T-helper 17 cell (primary cell): ENCODE measurements at places on chromosomes 12 and 14.

GRCh38 chr12:51907856-51908425, 637 bp downstream of the ACVRL1 start:
- H3K4me3 ChIP-seq, result peak overlapping the region; percentile 21
- DNase-seq, result no peak
- H3K4me1 ChIP-seq, result peaks cover 2% of the 10 kb centered on the region
- peaks cover 4% of the 10 kb centered on the region for H3K36me3 ChIP-seq
- no peak overlapping the region for H3K27ac ChIP-seq

- no peak for DNase-seq
- peaks cover 13% of the 10 kb centered on the region for H3K4me1 ChIP-seq
- H3K4me3 ChIP-seq, result peak overlapping the region; percentile 81
- H3K27ac ChIP-seq, result no peak overlapping the region
- H3K27me3 ChIP-seq, result peaks cover 81% of the 10 kb centered on the region
These were observed 1.7 kb downstream of the RASSF8 start for GRCh38 chr12:25960143-25960542.

- peak overlapping the region; percentile 63 for H3K27ac ChIP-seq
- no peak overlapping the region for H3K4me3 ChIP-seq
- DNase-seq, result no peak
- H3K36me3 ChIP-seq, result no peaks in the 10 kb centered on the region
These were observed 63.6 kb downstream of the CHST11 start for GRCh38 chr12:104520242-104520900.

- peaks cover 58% of the 10 kb centered on the region for H3K27me3 ChIP-seq
- DNase-seq, result no peak
- H3K4me1 ChIP-seq, result peaks cover 15% of the 10 kb centered on the region
- no peak overlapping the region for H3K27ac ChIP-seq
- H3K36me3 ChIP-seq, result peaks cover 5% of the 10 kb centered on the region
These were observed 1.9 kb upstream of the YBX3 start for GRCh38 chr12:10725003-10725402.

DNA sequence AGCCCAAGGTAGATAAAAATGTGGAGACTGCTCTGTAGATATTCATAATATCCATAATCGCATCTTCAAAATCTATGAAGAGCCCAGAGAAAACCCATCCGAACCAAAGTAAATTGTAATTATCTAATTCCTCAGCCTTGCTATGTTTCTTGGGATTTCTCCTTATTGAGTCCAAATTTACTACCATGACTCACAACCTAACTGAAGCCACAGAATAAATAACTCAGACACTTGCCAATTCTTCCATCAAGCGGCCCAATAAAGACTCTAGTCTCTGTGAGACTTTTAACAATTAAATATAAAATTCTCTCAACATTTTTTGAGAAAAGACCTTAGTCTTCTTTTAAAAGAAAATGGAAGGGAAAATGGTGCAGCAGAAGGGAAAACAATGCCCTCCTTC, 409.8 kb downstream of the DAD1 start:
- H3K27me3 ChIP-seq, result no peaks in the 10 kb centered on the region
- no peak for DNase-seq
- H3K4me1 ChIP-seq, result peaks cover 4% of the 10 kb centered on the region
- no peak overlapping the region for H3K27ac ChIP-seq
- no peaks in the 10 kb centered on the region for H3K36me3 ChIP-seq

GRCh38 chr12:131783915-131784541, 44.2 kb upstream of the MMP17 start:
- H3K27ac ChIP-seq, result no peak overlapping the region
- no peak for DNase-seq
- H3K4me1 ChIP-seq, result peaks cover 5% of the 10 kb centered on the region
- no peaks in the 10 kb centered on the region for H3K27me3 ChIP-seq
- peaks cover 7% of the 10 kb centered on the region for H3K36me3 ChIP-seq

GRCh38 chr12:113170926-113171325, 14.4 kb downstream of the DDX54 start:
- peak overlapping the region; percentile 73 for H3K27ac ChIP-seq
- H3K4me1 ChIP-seq, result peaks cover 8% of the 10 kb centered on the region

- H3K4me1 ChIP-seq, result no peaks in the 10 kb centered on the region
- no peak for DNase-seq
These were observed 70.9 kb downstream of the FERMT2 start for GRCh38 chr14:52879958-52880357.

- H3K4me3 ChIP-seq, result no peak overlapping the region
- H3K27me3 ChIP-seq, result peaks cover 12% of the 10 kb centered on the region
- H3K36me3 ChIP-seq, result peaks cover 3% of the 10 kb centered on the region
- no peak for DNase-seq
- peaks cover 12% of the 10 kb centered on the region for H3K4me1 ChIP-seq
These were observed 102.0 kb downstream of the EGLN3 start for GRCh38 chr14:33848706-33849454.

GRCh38 chr12:3550839-3551238, 59.8 kb downstream of the PRMT8 start:
- H3K36me3 ChIP-seq, result peaks cover 7% of the 10 kb centered on the region
- no peak overlapping the region for H3K4me3 ChIP-seq
- H3K4me1 ChIP-seq, result peaks cover 7% of the 10 kb centered on the region

DNA sequence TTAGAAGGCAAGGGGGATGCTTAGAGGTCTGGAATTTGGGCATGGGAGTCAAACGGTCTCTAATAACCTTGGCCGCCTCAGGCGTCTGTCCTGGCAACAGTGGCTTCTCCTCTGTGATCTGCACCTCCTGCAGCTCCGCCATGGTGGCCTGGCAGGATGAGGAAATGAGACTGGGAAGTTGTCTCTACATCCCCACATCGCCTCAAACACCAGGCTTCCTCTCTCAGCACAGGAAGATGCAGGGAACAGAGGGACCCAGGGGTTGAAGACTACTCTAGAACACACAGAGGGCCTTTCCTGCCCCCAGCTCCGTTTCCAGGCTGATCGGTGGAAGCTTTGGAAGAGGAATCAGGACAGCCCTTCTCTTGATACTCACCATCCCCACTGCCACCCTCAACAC, 1.7 kb downstream of the NDRG2 start:
- no peak for DNase-seq
- peak overlapping the region; percentile 95 for H3K4me3 ChIP-seq
- H3K4me1 ChIP-seq, result peaks cover 21% of the 10 kb centered on the region

DNA sequence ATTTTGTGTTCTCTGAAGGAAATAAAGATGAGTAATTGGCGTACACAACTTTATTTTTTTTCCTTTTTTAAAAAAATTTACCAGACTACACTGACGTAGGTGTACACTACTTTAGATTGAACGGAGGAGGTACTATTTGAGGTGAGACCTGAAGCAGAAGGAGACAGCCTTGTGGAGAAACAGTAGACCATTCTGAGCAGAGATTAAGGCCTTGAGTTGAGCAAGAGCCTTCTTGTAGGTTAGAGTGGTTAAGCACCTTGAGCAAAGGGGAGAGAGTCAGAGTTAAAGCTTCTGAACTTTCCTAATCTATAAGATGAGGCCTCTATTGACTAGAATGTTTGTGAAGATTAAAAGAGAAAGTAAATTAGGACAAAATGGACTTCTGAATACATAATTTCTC, 2.5 kb downstream of the LEMD3 start:
- H3K27me3 ChIP-seq, result no peaks in the 10 kb centered on the region
- peaks cover 28% of the 10 kb centered on the region for H3K4me1 ChIP-seq
- no peak for DNase-seq
- peak overlapping the region; percentile 98 for H3K27ac ChIP-seq
- peaks cover 3% of the 10 kb centered on the region for H3K36me3 ChIP-seq
- peak overlapping the region; percentile 68 for H3K4me3 ChIP-seq

GRCh38 chr12:5628501-5628900, 196.6 kb downstream of the NTF3 start:
- no peak for DNase-seq
- no peak overlapping the region for H3K4me3 ChIP-seq
- H3K27me3 ChIP-seq, result peaks cover 21% of the 10 kb centered on the region
- no peaks in the 10 kb centered on the region for H3K4me1 ChIP-seq
- no peaks in the 10 kb centered on the region for H3K36me3 ChIP-seq

DNA sequence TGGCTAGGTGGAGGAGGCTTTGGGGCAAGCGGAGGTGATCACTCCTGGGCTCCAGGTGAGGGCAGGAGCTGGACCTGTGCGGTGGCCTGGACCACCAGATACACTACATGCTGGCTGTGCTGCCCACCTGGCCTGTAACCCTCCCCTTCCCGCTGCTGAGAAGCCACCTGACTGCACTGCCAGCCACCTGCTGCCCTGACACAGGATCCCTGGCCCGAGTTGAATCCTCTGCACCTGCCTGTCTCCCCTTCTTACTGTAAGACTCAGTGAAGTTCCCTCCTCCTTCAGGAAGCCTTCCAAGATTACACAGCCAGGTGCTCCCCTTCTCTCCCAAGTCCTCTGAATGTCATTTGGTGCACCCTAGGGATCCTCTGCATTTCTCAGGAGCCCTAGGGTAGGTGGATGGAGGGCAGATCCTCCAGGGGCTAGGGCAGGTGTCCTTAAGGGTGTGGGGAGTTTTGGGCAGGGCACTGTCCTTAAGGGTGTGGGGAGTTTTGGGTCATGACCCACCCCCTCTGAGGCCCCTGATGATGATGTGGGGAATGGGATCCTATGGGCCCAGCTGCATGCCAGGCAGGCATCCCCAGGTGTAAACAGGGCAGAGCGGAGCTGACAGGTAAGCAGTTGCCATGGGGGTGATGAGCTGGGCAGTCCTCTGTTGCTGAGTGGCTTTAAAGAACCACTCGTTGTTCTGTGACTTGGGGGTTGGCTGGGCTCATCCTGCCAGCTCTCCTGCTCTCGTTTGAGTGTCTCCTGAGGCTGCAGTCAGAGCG, 6.7 kb upstream of the MTA1 start:
- H3K4me1 ChIP-seq, result peaks cover 2% of the 10 kb centered on the region
- no peak overlapping the region for H3K4me3 ChIP-seq
- peaks cover 5% of the 10 kb centered on the region for H3K36me3 ChIP-seq
- H3K27ac ChIP-seq, result no peak overlapping the region

- no peak overlapping the region for H3K4me3 ChIP-seq
- peaks cover 11% of the 10 kb centered on the region for H3K4me1 ChIP-seq
- no peaks in the 10 kb centered on the region for H3K36me3 ChIP-seq
- no peak overlapping the region for H3K27ac ChIP-seq
- peaks cover 43% of the 10 kb centered on the region for H3K27me3 ChIP-seq
- no peak for DNase-seq
These were observed 17.7 kb upstream of the PLEK2 start for GRCh38 chr14:67429510-67430205.

GRCh38 chr12:77214136-77214535, 148.8 kb upstream of the E2F7 start:
- no peak overlapping the region for H3K27ac ChIP-seq
- no peaks in the 10 kb centered on the region for H3K4me1 ChIP-seq
- no peak for DNase-seq
- H3K27me3 ChIP-seq, result no peaks in the 10 kb centered on the region
- no peak overlapping the region for H3K4me3 ChIP-seq
- no peaks in the 10 kb centered on the region for H3K36me3 ChIP-seq

- no peaks in the 10 kb centered on the region for H3K27me3 ChIP-seq
- H3K4me3 ChIP-seq, result no peak overlapping the region
- H3K36me3 ChIP-seq, result no peaks in the 10 kb centered on the region
These were observed 10.8 kb upstream of the KLHL42 start for GRCh38 chr12:27769142-27769673.

DNA sequence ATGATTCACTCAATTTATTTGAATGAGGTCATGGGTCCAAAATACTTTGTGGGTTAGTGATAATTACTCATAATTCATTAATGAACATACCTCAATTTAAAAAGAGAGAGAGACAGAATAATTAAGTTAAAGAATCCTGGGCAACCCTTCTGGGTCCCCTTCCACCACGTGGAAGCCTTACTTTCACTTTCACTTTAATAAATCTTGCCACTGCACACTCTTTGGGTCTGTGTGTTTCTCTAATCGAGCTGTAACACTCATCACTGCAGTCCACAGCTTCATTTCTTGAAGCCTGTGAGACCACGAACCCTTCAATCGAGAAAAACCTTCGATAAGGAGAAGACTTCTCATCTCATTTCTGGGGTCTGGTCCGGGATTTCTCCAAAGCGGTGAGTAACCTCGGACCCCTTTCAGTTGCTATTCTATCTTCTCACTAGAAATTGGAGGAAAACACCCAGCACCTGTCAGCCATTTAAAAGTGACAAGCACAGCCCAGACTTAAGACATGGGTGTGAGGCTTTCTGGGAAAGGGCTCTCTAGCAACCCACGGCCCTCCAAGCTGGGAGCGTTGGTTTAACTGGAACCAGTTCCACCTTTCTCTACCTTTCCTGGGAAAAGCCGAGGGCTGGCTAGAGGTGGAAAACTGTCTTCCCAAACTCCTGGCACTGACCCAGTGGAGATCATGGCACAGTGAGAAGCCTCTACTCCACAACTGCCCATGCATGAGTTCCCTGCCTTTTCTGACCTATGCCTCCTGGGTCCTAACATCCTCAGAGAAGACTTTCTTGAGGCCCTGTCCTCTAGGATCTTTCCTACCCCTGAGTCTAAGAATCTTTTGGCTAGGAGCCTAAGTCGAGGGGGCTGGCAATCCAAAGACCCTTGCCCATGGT, 148.8 kb upstream of the ATF7IP start:
- no peaks in the 10 kb centered on the region for H3K36me3 ChIP-seq
- peak overlapping the region; percentile 76 for H3K4me3 ChIP-seq
- H3K27ac ChIP-seq, result peak overlapping the region; percentile 85
- no peak for DNase-seq

GRCh38 chr14:59240356-59240755, 51.9 kb downstream of the DAAM1 start:
- no peak overlapping the region for H3K27ac ChIP-seq
- DNase-seq, result no peak
- no peaks in the 10 kb centered on the region for H3K27me3 ChIP-seq
- peaks cover 27% of the 10 kb centered on the region for H3K4me1 ChIP-seq
- H3K4me3 ChIP-seq, result no peak overlapping the region
- no peaks in the 10 kb centered on the region for H3K36me3 ChIP-seq

- H3K4me3 ChIP-seq, result no peak overlapping the region
- H3K36me3 ChIP-seq, result no peaks in the 10 kb centered on the region
- peaks cover 3% of the 10 kb centered on the region for H3K4me1 ChIP-seq
These were observed 512.4 kb upstream of the TMPO start for GRCh38 chr12:98002887-98003493.

DNA sequence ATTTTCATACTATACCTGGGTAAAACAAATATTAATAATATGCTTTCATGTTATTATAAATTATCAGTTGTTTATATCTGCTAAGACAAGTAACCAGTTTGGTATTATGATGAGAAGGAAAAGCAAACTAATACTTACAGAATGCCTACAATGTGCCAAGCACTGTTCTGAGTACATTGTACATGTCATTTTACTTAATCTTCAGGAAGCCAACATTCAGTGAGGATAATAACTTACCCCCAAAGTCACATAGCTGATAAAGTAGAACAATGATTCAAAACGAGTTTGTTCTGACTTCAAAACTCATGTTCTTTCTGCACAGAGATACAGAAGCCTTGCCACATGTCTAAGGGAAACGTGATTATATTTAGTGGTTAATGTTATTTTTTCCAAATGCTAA, 89.0 kb upstream of the DIO2 start:
- H3K4me1 ChIP-seq, result no peaks in the 10 kb centered on the region
- H3K27me3 ChIP-seq, result no peaks in the 10 kb centered on the region
- H3K27ac ChIP-seq, result no peak overlapping the region
- H3K36me3 ChIP-seq, result no peaks in the 10 kb centered on the region

DNA sequence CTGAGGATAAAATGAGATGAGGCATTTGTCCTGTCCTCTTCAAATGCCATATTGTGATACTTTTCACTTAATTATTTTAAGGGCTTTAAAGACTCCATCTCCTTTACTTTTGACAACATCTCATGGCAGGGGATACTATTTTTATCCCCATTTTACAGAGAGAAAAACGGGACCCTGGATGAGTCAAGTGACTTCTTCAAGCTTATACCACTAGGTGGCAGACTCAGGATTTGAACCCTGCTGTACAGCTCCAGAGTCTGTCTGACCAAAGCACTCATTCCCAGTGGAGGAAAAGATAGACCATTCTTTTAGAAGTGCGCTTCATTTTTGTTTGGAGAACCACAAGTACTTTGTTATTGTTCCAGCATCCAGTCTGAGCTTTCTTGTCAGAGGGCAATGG, 1.7 kb upstream of the SMOC1 start:
- no peak for DNase-seq
- no peak overlapping the region for H3K4me3 ChIP-seq
- peaks cover 48% of the 10 kb centered on the region for H3K27me3 ChIP-seq
- H3K27ac ChIP-seq, result no peak overlapping the region
